ENCODE measurements at places on chromosomes 16 and 17.

GRCh38 chr16:67248401-67249177 lies at the start of gene SLC9A5:
TSS of gene SLC9A5 (plus strand) at chr16:67248979. CDS start at chr16:67249015, 36 bp downstream.
- DNase-seq, result no peak

DNA sequence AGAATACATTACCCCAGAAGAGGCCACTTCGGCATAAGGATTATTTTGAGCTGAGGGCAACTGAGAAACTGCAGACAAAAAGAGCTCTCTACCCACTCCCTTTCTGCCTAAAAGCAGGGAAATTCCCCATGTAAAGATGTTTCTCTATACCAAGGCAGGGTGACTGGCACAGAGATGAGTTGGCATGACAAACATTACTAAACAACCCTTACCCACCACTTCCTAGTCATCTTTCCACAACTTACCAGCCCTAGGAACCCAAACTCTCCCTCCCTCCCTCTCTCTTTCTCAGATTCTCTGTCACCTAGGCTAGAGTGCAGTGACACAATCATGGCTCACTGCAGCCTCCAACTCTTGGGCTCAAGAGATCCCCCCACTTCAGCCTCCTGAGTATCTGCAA lies 68.6 kb downstream of the EMP2 start:
- no peak for DNase-seq

GRCh38 chr16:24418733-24419132 lies 120.6 kb upstream of the RBBP6 start:
- no peak for DNase-seq

- no peak for DNase-seq
These were observed 49.5 kb downstream of the HLF start for GRCh38 chr17:55314061-55314783.

- DNase-seq, result no peak
These were observed 268.3 kb downstream of the ABCC12 start for GRCh38 chr16:47887496-47887895.

DNA sequence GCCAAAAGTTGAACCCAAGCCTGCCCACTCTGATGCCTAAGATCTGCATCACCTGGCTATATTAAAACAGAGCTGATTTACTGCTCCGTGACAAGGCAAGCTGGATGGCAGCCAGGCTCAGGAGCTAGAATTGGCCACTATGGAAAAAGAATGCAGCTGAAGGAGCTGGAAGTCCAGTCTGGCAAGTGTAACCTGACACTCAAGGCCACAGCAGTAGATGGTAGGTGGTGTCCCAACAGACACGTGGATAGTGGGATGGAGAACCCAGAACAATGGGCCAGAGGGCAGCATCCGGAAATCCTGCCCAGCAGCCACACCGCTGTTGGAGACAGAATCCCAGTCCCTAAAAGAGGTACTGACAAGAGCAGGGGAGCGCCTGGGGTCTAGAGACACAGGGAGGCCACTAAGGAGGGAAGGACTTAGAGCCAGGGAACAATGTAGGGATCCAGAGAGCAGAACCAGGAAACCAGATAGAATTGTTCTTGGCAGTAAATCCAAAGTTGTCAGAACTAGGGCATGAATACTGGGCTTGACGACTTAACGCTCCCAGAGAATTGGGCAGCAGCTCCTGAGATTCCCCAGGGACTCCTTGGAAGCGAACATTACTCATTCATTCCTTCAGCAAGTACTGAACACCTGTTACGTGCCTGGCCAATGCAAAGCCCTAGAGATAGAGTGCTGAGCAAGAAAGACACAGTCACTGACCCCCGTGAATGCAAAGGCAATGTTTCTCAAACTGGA lies 85.7 kb downstream of the CDYL2 start:
- no peak for DNase-seq

GRCh38 chr17:15031975-15032374 lies 233.2 kb downstream of the PMP22 start:
- DNase-seq, result no peak

DNA sequence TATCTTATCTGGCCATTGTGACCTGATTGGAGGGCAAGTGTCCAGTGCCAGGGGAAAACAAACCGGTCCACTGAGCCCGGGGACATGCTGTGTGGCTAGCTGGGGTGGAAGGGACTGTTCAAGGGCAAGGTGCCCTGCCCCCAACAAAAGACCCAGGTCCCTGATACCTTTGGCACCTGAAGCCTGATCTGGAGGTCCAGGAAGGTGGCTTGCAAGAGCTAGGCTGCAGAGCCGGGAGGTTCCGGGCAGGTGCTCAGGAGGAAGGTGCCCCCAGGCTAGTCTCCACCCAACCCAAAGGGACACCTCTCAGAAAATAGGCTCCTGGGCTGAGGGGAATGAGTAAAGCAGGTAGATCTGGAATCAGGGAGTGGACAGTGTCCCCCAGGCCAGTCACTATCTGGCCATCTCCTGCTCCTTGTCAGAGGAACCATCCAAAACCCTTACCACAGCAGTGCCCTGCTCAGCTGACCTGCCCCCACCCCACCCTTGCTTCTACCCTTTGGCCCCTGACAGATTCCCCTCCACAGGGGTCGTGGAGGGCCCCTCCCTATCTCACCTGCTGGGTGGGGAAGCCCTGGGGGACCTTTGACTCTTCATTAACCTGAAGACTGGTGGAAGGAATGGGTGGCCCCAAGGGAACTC lies 6.2 kb downstream of the NAT9 start:
- no peak for DNase-seq

DNA sequence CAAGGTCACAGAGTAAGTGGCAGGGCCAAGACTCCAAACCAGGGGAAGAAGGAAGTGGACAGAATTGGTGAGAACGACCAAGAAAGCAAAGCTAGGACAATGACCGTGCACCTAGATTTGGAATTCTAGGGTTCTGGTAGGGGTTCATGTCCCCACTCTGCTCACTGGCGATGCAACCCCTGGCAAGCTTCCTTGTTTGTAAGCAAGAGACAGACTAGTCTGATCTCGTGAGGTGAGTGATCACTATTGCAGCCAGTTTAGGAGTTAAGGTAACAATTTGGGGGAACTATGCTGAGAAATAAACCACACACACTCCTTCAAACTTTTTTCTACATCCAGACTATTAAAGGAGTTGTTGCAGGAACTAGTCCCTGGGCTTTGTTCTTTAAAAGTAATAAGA lies 48.1 kb downstream of the XPO6 start:
- no peak for DNase-seq

GRCh38 chr17:34377078-34377823 lies 14.2 kb upstream of the CCL1 start:
- no peak for DNase-seq

DNA sequence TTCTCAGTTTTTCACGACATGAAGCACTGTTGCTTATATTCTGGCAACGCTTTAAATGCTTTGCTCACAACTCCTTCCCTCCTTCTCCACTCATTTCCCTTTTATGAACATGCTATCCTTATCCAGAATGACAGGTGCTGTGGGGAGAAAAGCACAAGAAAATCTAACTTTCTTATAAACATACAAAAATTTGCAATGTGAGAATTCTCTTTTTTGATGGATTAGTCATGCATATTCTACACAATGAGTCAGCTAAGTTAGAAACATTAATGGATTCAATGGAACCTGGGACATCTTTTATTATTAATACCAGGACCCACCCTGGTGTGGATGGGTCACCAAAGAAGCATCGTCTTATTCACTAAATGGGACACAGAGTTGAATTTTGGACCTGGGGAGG lies 234.6 kb upstream of the CDH5 start:
- DNase-seq, result no peak

DNA sequence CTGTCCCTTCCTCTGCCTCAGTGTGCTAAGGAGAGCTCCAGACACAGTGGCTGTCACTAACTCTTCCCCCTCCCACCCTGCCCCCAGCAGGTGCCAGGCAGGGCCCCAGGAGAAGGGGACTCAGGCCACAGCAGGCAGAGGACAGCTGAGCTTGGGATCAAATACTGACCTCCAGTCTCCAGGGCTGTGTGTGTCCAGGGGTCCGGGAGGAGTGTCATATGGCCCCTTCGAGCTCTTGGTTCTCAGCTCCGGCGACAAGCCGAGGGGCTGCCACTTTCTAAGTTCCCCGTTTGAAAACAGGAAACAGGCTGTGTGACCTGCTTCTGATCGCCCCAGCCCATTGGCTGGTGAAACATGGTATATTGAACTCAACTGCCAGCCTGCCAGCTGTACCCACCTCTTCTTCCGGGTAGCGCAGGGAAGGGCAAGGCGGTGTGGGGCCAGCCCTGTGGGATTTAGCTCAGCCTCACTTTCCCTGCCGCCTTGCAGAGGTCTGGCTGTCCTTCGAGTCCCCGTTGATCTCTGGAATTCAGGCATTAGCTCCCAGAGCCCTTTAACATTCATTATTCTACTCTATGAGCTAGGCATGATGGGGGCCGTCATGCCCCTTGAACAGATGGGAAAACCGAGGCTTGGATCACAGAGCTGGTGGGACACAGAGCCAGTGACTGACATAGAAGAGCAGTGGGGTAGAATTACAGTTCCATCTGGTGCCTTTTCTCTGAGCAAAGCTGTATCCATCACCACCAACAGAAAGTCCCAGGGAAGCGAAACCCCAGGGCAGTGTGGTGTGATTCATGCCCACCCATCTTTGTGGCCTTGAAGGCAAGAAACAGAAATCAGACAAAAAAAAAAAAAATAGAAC lies at the start of gene SNX20:
TSS of gene SNX20 (minus strand) at position 292 of the 865 bp plus-strand sequence. CDS start 3,786 bp downstream, outside the sequence.
- DNase-seq, result no peak

Measured in anterior cingulate cortex (tissue), 58 donors.